ENCODE measurements at places on chromosomes 16 and 17.

GRCh38 chr16:30361180-30361579 is 6.1 kb upstream of the CD2BP2 start:
- DNase-seq = no peak

DNA sequence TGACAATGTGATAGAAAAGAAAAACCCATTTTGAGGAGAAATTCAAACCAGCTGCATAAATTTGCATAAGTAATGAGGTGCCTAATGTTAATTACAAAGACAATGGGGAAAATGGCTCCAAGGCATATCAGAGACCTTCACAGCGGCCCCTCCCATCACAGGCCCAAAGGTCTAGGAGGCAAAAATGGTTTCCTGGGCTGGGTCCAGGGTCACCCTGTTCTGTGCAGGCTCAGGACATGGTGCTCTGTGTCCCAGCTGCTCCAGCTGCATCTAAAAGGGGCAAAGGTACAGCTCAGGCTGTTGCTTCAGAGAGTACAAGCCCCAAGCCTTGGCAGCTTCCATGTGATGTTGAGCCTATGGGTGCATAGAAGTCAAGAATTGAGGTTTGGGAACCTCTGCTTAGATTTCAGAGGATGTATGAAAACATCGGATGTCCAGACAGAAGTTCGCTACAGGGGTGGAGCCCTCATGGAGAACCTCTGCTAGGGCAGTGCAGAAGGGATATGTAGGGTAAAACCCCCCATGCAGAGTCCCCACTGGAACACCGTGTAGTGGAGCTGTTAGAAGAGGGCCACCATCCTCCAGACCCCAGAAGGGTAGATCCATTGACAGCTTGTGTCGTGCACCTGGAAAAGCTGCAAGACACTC is 40.6 kb downstream of the IKZF3 start:
- no peak for DNase-seq

- DNase-seq = no peak
Measured at GRCh38 chr17:2860045-2860444, 63.8 kb downstream of the RAP1GAP2 start.

- DNase-seq = no peak
Measured at GRCh38 chr16:81321039-81321438, 6.3 kb downstream of the GAN start.

DNA sequence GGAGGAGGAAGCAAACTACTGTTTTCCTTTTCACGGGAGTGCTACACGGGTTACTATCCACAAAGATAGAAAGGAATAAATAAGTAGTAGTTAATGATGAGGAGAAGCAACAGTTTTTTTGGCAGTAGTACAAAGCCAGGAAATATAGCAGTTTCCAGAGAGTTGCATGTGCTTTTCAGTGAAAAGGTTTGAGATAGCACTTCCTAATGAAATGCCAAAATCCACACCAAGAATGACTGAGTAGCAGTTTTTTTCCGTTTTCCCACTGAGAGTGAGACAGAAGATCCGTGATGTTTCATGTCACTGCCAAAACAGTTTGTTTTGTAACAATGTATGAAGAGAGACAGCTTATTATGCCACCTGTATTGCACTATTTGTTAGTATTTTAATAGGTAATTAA is 129.1 kb downstream of the STX8 start:
- DNase-seq = no peak

DNA sequence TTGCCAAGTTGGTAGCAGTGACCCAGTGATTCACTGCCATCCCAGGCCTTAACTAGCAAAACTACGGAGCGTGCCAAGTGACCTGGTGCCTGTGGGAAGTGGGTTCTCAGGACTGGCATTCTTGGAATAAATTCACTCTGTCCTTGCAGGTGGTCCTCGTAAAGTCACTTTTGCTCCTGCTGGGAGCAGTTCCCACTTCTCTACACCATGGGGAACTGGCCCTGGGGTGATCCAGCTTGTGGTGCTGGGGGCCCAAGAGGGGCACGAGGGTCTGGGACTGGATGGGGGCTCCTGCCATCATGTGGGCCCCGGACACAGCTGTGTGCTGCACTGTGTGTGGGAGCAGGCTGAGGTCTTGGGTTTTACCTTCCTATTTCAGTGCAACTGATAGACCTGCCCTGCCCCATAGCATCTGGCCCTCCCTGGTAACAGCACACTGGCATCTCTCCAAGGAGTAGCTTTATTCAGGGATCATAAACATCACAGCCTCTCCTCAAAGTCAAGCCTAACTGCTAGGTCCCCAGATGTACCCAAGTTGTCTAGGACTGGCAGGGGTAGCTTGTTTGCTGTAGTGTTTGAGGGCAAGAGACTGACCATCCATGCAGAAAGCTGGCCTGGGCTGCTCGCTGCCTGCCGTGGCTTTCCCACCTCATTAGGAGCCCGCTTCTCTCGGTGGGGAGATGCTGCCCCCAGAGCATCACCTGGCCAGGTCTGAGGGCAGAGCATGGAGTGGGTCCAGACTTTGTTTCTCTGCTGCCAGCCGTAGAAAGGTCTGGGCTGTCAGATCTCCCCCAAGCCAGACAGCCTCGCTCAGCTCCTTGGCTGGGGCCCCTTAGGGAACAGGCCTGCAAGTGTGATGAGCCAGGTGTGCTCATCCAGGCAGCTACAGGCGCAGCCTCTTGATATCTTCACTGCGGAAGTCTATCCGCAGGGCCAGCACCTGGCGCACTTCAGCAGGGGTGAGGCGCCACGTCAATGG is 26.0 kb downstream of the FCSK start:
- no peak for DNase-seq

DNA sequence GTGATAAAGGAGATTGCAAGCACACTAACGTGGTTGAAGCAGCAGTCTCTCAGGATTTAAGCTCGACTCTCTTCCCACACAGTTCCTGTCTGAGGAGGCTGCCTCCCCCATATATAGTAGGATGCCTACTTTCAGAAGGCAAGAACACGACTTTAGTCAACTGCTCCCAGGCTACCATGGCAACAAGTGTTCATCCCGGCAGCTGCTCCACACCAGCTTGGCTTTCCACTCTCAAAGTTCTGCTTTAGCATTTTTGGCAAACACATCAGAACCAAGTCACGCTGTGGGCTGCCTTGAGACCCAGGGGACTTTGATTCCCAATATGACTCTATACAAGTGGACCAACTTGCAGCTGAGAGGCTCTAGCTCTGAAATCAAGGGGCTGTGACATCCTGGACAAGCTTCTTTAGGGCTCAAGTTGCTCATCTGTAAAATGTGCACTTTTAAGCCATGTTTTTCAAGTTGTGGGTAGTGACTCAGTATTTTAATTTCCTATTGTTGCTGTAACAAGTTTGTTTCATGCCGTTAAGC is 16.5 kb downstream of the ZP2 start:
- no peak for DNase-seq

DNA sequence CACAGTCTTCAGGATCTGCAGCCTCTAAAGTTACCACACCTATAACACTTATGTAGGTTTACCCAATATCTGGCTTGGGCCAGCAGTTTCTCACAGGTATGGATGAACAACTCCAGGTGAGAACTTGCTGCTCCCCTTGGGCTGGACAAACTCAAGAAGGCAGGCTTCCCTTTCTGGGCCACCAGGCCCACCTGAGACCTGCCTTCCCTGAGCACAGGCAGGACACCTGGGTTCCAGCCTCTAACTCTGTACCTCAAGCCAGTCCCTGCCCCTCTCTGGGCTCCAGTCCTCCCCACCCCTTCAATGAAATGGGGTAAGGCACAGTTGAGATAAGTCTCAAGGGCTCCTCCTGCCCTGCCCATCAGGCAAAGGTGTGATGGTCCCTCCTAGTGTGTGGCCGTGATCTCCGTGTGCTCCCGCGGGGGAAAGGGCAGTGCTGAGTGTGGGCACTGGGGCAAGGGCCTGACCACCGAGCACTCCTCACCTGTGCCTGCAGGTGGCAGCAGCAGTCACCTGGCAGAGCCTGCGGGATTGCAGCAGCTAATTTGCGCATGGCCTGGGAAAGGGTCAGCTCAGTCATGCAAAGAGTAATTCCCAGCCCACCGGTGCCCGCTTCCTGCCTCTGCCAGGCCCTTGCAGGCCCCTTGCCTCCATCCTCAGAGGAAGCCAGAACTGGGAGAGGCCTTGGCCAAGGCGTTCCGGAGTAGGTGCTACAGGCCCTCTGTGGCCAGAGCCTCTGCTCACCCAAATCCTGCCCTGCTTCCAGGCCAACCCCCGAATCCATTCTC is 28.2 kb upstream of the ADGRG1 start:
- no peak for DNase-seq

- no peak for DNase-seq
Measured at GRCh38 chr17:45948498-45948880, 50.6 kb upstream of the STH start.

GRCh38 chr17:76276069-76276431 is 10.9 kb downstream of the UBALD2 start:
- no peak for DNase-seq

- no peak for DNase-seq
Measured at GRCh38 chr16:64092271-64092670, 1029.6 kb downstream of the CDH11 start.

- no peak for DNase-seq
Measured at GRCh38 chr17:33273743-33274410, 19.2 kb downstream of the ASIC2 start.

DNA sequence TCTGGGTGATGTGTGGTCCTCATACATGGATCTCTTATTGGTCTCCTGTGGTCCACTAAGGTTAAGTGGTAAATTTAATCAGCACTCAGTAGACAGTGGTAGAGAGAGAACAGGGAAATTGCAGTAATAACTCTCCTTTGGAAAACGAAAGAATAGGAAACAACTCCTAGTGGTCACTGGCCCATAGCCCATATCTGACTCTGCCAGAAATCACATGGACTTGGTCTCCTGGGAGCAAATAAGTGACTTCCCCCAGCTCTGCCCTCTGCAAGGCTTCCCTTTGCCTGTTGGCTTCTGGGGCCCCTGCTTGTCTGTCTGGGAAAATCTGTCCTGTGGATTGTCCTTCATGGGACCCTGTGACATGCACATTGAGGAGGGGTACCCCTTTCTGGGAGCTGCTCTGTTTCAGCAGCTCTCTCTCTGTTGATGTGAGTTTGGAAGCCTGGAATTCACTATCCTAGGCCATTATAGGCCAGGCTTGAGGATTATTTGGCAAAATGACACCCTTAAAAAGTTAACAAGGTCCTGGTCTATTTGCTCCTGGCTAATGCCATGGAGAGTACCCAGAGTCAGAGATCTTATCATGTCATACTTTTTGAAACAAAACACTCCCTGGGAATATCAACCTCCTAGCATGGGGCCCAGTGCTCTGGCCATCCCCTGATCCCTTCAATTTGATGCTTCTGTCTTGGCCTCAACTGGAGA is 58.0 kb upstream of the HNF1B start:
- no peak for DNase-seq

GRCh38 chr17:39011907-39012468 is 44.8 kb upstream of the FBXO47 start:
- DNase-seq = no peak

- no peak for DNase-seq
Measured at GRCh38 chr17:8631554-8631877, 991 bp upstream of the MYH10 start.

DNA sequence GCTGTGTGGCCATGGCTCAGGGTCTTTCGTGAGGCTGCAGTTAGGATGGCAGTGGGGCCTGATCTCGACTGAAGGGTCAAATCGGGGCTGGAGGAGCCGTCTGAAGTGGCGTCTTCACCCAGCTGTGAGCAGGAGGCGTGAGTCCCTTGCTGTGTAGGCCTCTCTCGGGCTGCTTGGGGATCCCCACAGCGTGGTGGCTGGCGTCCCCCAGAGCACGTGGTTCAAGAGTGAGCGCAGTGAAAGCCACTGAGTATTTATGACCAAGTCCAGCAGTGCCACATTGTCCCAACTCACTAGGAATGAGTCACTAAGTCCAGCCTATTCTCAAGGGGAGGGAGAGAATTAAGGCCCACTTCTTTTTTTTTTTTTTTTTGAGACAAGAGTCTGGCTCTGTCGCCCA is 11.7 kb upstream of the TCF25 start:
- no peak for DNase-seq
